T47D (cell line): ENCODE measurements at places on chromosomes 7 and 10.
A peak's percentile ranks its signal among the peaks of the same experiment; 100 is the strongest.

GRCh38 chr7:12578930-12579640 is 8.6 kb downstream of the SCIN start:
- DNase-seq, result no peak

DNA sequence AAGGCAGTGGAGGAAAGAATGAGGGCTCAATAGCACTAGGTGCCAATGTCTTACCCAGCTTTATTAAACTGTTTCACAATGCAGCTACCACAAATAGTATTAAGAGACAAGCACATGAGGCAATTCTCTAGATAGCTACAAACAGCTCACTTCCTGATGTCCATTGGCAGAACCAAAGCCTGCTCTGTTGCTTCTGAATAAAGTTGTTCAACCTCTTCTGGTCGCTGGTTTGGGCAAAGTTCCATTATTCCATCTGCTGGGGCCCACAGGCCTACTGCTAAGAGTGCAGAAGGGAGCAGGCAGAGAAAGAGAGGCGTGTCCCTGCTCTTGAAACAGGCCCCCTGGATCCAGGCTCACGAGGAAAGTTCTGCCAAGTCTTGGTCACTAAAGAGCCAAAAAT is 173.9 kb downstream of the ZNF438 start:
- no peak for DNase-seq

- peak; percentile 80 for DNase-seq
Observed at GRCh38 chr7:49791088-49791741, 17.8 kb downstream of the VWC2 start.

- DNase-seq, result no peak
Observed at GRCh38 chr10:78950656-78951587, 117.8 kb upstream of the ZMIZ1 start.

- DNase-seq, result no peak
Observed at GRCh38 chr7:19284596-19285300, 139.5 kb upstream of the FERD3L start.

- DNase-seq, result no peak
Observed at GRCh38 chr10:30172673-30173072, 113.3 kb upstream of the JCAD start.

- no peak for DNase-seq
Observed at GRCh38 chr10:131332821-131333220, 21.3 kb upstream of the TCERG1L start.

DNA sequence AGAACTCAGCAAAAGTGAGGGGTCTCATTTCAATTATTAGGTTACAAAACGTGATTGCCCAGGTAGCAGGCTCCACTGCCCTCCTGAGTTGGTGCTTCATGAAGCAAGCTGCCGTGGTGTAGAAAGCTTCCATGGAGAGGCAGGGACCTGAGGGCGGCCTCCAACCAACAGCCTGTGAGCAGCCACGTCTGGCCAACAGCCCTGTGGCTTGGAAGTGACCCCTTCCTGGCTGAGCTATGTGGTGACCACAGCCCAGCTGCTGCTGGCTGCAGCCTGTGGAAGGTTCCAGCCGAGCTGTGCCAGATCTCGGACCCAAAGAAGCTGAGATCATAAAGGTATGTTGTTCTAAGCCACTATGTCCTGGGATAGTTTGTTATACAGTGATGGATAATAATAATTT is 122.5 kb upstream of the KLF6 start:
- no peak for DNase-seq

DNA sequence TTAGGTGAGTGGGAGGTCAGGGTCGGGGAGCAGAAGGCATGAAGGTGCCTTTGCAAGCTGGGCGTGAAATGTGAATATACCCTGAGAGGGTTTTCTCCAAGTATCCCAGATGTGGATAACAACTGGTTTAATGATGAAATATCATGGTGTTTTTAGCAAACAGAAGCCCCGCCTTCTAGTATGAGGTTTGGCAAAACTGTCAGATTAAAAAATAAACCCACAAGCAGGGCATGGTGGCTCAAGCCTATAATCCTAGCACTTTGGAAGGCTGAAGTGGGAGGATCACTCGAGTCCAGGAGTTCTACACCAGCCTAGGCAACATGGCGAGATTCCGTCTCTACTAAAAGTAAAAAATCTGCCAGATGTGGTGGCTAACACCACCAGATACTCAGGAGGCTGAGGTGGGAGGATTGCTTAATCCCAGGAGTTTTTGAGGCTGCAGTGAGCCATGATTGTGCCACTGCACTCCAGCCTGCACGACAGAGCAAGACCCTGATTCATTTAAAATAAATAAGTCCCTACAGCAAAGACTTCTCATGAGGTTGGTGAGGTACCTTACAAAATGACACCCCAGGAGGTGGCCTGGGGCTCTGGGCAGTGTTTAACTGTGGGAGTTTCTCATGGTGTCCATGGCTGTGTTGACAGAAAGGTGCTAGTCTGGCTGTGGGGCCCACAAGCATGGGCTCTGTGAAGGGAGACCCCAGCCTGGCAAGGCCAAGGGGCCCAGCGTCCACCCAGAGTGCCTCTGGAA is 6.7 kb upstream of the PWWP2B start:
- DNase-seq, result no peak

DNA sequence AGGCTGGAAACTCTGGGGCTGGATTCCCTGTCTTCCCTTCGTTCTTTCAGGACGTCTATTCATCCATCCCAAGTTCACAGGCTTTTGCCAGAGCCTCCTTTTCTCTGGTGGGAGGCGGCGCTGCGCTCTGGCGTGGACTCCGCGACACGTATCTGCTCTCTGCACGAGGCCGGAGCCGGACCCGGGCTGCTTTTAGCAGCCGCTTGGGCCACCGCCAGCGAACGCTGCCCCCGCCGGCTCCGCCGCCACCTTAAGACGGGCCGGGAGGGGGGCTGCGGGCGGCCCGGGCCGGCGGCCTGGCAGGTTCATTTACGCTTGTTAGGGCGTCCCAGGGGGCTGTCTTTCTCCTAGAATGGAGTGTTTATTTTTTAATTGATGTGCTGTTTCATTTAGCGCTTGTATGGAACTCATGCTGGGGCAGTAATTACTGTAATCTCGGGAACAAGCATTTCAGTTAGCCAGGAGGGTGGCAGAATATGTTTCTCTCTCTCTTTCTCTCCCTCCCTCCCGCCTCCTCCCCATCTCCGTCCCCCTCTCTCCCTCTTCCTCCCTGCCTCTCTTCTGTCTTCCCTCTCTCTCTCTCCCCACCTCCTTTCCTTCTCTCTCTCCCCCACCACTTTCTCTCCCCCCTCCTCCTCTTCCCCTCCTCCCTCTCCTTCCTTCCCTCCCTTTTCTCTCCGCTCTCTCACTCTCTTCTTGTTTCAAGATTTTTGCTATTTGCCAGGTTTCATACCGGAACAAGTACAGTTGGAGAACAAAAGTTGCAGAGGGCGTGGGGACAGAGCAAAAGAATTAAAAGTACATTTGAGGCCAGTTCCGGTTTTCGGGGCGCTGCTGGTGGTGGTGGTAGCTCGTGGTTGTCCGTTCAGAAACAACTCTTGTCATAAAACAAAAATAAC is 1.3 kb upstream of the FZD8 start:
- peak; percentile 62 for DNase-seq

DNA sequence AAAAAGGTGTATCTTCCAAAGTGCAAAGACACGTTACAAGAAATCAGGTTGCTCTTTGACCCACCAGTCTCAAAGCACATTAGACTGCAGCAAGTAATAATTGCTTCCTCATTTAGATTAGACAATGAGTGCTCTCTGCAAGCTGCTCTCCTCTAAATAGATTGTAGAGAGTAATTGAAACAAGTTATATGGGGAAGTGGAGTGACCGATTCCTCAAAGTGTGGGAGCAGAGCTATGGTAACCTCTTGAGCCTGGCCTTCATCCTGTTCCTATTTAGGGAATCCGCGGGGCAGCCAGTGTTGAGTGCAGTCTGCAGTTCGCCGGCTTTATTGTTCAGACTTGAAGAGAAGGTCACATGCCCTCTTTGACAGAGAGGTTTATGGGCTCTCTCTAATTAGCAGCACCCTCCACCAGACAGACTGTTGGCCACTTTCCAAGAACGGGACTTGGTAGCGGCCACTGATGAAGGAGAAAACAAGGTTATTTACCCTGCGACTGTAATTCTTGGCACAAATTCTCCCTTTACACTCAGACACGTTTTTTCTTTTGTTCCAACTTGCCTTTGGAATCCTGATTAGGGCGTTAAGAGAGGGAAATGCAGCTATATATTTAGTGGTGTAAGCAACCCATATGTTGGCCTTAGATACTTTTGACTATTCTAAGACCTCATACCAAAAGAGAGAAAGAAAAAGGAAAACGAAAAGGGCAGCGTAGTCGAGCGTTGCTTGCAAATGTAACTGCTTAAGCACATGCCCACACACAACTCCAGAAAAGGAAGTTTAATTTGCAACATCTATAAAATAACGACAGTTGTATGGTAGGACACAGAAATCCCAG is 107.5 kb downstream of the REEP3 start:
- peak; percentile 60 for DNase-seq

DNA sequence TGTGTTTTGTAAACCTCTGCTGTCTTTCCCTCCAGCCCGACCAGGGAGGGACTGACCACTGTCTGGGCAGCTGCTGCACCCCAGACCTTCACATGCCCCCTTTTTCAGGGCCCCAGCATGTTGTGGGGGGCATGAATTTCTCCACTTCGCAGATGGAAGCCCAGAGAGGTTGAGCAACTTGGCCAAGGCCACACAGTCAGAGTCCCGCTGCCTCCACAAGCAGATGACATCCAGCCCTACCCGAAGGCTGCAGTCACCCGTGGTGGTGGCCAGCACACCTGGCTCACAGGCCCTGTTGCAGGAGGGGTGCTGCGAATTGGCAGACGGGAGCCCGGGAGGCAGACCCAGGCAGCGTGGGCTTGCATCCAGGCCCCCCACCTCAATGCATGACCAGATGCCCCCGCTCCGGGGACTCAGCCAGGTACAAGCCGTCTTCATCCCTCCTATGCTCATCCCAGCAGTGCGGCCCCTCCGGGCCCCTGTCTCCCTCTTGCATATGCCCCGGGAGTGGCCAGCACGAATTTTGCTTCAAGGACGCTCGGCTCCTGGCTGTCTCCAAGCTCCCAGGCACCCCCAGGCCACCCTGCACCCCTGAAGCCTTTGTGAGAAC is 36.0 kb upstream of the PDGFA start:
- DNase-seq, result no peak

- DNase-seq, result no peak
Observed at GRCh38 chr7:24866004-24866615, 108.8 kb upstream of the GSDME start.
